ENCODE measurements at places on chromosomes 3 and 15. TPM values are rescaled to one million over a fixed set of nuclear protein-coding genes. Genes with fewer than 3 reads are reported as not detected.

SCN10A gene
- not detected for total RNA-seq

CHL1 gene
- 14.3 TPM for total RNA-seq

CHDH gene
- total RNA-seq, result 9.1 TPM

GP5 gene
- total RNA-seq, result 1.1 TPM

CASR gene
- total RNA-seq, result not detected

CADM2 gene
- 1.4 TPM for total RNA-seq

GNAT1 gene
- total RNA-seq, result not detected
